Stimulated activated CD4-positive, alpha-beta T cell treated with anti-CD3 and anti-CD28 coated beads, TNF-alpha, amount 100 ng/mL, for 48 hours (primary cell): ENCODE measurements at places on chromosomes 3 and 15.

DNA sequence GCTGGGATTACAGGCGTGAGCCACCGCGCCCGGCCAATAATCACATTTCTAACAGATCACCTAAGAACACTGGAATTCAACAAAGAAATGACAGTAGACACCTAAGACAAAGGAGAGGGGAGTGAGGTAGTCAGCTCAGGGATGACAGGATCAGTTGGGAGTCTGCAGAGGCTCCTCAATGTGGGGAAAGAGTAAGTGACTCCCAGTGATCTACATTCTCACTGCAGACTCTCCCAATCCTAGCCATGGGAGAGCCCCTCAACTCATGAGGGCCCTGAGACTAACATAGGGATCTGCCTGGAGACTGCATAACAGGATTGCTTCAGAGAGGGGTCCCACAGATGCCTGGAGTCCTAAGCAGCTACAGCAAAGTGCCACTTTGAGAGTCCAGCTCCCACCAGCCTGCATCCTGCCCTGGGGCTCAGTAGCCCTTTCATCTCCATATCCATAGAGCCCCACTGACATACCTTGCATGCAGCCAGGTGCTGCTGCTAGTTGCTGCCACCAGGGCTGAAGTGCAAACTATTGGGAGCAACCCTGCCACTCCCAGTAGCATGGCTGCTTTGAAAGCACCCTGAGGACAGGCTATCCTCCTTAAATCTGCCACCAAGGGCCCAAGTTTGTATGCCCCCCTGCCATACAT lies 21.8 kb upstream of the PFN2 start:
- DNase-seq = no peak

DNA sequence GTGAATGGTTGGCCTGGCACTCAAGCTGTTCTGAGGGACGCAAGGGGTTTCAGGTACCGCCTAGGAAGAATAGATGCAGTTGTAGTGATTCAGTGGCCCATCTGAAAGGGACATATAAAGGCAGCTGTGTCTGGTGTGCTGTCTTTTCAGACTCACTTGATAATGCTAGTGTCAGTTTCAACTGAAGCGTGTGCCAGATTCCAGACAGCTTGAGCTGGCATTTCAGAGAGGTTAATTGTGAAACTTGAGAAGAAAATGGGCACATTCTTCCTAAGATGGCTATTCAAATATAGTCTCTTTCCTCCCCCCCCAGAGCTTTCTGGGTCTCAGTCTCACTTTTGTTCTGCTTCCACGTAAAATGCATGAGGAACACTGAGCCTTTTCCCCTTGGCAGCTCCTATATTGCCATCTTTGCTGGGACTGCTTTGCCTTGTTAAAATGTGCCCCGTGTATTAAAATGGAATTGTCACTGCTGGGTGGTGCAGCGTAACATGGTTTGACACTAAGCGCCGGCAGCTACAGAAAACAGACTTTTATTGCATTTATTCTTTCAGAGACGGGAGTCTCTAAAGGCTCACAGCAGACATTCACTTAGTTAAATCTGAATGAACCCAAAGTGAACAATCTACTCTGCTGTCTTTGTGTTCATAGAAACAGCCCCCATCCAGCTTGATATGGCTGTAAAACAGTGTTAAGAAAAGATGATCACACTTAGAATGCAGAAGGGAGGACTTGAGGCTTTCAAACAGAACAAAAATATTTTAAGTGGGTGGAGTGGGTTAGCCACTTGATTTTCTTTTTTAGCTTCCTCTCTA lies 478.7 kb downstream of the RBMS3 start:
- DNase-seq = no peak

DNA sequence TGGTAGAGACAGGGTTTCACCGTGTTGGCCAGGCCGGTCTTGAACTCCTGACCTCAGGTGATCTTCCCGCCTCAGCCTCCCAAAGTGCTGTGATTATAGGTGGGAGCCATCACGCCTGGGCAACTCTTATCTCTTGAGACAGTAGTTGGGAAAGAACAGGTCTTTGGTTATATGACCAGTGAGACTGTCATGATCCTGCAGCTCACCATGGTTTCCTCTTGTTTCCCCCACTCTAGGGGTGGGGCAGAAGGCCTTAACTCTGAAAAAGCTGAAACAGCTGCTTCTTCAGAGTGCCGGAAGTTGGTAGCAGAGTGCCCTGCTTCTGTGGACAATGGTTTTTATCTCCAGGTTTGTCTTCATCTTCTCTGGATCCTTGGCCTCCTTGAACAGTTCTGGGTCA lies 4.7 kb upstream of the TYRO3 start:
- no peak for DNase-seq

DNA sequence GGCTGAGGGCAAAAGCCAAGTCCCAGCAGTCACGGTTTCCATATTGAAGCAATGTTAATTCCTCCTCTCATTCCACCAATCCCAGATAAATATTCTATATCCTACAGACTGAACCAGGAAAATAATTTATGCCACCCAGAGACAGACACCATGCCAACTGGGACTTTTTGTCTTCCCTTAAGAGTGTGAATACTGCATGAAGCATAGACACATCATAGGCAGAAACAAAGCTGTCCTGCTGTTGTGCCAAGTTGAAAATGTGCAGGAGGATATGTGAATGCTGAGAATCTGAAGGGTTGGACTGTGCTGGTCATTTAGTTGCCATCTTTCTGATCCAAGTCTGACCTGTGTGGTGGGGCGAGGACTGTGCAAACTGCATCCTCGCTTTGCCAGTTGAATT lies 37.7 kb downstream of the RFTN1 start:
- no peak for DNase-seq

DNA sequence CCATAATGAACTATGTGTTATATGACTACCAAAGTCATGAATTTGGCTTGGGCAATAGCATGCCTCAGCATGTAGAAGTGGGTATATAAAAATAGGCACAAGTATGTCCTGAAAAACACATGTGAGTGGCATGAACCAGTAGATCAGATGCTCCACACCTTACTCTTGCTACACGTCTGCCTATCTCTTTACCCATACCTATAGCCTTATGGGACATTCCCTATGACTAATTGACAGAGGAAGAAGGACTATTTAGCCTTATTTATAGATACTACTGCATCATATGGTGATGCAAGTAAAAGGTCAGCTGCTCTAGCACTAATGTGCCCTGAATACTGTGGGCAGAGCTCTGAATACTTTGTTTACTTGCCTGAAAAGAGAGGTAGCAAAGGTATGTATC lies 81.0 kb upstream of the ZPLD1 start:
- DNase-seq = no peak

GRCh38 chr3:106423321-106424225 lies 554.8 kb upstream of the CBLB start:
- DNase-seq = peak; percentile 28

GRCh38 chr3:13234666-13235065 lies 161.4 kb upstream of the IQSEC1 start:
- no peak for DNase-seq

DNA sequence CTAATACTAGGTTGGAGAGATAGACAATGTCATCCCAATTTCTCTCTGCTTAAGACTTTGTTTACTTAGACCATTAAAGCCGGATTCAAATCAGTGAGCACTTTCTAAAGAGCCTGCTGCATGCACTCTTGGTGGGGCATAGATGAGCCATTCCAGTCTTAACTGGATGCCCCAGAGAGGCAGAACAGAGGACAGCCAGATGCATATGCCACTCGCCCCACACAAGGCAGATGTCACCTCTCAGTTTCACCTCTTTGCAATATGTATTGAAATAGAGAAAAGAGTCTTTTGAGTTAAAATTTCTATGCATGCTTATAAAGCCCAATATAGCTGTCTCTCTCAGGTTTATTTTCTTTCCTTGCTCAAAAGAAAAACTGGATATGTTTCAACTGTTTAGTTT lies 89.5 kb downstream of the LARS2 start:
- DNase-seq = no peak

DNA sequence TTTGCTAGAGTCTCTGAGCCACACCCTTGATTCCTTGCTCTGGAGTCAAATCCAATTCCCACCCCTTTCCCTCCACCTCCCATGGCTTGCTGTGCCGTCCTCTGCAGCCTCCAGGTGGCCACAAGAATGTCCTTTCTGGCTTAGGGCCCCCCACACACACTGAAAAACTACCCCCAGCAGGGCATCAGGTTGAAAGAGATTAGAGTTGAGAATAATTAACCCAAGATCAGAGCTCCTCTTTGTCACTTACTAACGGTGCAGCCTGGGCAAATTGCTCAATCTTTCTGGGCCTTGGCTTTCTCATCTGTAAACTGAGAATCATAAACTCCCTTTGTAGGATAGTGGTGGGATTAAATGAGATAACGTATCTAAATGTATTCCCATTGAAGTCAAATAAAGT lies 78.5 kb downstream of the MRPL46 start:
- DNase-seq = no peak

DNA sequence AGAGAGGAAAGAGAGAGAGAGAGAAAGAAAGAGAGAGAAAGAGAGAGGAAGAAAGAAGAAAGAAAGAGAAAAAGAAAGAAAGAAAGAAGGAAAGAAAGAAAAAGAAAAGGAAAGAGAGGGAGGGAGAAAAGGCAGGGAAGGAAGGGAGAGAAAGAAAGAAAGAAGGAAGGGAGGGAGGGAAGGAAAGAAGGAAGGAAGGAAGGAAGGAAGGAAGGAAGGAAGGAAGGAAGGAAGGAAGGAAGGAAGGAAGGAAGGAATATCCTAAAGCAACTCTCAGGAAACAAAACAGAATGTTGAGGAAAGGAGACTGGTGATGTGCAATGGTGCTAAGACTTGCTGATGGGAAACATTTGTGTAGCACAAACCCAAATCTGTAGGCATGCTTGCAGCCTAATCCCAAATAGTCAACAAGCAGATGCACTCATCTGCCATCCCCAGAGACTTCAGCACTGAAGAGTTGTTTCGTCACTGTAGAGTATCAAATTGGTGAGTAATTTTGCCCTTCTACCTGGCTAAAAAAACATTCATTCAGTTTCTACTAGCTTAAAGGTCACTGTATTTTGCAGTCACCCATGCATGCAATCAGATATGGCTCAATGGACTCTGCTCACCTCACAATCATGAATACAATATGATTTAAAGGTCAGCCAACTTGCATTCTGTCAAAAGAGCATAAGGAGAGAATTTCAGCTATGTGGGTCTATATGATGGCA lies 480.3 kb downstream of the FGF12 start:
- DNase-seq = no peak

DNA sequence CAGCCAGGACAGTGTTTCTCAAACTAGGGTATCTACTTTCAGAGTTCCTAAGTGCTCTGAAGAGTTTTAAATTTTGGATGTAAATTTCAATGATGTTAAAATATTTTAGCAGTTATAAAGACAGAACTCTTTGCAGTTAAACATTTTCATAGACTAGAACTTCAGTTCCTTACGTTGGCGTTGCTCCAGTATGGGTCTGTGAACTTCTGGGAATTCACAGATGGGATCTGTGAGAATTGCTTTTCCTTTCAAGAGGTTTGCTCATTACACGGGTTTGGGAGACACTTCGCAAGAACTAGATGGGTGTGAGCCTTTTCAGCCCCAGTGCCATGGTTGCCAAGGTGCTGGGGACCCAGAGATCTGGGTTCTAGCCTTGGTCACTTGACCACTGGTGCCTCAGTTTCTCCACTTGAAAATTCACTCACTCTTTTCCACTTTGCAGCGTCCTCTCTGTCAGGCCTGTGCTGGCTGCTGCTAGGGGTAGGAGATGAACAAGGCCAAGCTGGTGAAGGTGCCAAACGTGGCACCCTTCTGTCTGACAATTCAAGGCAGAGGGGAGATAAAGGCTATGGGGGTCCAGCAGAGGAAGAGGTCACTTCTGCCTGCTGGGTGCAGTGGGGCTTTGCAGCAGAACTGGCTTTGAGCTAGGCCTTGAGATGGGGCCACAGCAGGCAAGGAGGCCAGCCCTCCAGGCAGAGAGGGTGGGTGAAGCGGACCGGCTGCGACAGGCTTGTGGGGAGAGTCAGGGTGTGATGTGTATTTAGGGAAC lies 48.1 kb downstream of the EPHB3 start:
- DNase-seq = no peak

- no peak for DNase-seq
Measured at GRCh38 chr15:85555875-85556617, 175.6 kb downstream of the AKAP13 start.

DNA sequence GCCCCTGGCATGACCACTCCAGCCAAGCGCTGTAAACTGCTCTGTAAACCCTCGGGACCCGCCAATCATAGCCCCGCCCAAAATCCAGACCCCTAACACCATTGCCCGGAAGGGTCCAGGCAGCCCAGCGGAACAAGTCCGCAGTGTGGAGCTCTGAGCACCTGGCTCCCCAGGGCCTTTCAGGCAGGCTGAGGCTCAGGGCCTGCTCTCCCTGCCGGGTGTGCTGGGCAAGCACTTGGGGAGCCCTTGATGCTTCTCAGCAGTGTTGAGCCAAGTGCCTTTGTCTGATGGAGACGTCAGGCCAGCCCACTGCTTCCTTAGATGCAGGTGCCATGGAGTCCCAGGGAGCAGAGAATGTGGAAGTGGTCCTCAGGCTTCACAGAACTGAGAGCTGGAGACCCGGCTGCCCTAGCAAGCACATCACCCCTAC lies 106.2 kb downstream of the TLE3 start:
- DNase-seq = no peak

GRCh38 chr15:63079947-63080626 lies 37.5 kb downstream of the TPM1 start:
- DNase-seq = no peak

DNA sequence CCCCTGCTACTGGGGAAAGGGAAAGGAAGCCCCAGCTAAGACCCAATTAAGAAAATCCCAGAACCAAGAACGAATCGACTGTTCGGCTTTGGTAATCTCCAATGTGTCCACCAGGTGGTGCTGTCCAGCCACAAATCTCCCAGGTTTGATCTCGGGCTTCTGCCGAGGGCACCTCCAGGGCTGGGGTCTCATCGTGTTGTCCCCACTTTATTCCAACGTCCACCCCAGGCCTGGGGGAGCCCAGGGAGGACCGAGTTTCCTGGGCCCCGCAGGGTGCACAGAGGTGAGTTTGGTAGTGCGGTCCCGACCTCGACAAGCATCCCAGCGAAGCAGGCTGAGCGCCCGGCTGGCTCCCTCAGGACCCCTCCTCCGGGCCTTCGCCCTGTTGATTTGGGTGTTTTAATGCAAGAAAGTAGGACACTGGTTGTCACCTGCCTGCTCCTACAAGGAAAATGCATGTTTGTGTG lies 185.1 kb downstream of the GOLGA6L6 start:
- DNase-seq = peak; percentile 75
